ENCODE measurements at places on chromosomes 13 and 19.

DNA sequence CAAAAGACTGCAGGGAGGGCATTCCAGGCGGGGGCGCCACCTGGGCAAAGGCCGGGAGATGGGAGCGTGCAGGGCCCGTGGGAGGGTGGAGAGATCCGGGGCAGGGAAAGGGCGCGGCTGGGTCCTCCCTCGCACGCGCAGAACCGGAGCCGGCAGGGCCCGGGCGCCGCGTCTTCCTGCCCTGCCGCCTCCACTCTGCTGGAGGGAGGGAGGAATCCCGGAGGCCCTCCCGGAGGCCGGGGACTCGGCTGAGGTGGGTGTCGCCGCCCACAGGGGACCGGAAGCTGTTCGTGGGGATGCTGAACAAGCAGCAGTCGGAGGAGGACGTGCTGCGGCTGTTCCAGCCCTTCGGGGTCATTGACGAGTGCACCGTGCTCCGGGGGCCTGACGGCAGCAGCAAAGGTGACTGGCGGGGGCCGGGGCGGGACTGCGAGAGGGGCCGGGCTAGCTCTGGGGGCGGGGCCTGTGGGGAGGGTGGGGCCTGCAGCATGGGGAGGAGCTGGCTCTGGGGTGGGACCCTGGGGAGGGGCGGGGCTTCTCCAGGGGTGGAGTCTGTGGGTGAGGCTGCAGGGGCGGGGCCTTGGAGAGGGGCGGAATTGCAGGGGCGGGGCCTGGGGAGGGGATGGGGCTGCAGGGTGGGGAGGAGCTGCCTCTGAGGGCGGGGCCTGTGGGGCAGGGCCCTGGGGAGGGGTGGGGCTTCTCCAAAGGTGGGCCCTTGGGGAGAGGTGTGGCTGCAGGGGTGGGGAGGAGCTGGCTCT is 51.3 kb downstream of the CELF5 start:
- DNase-seq: peak; percentile 77

- DNase-seq: no peak
These were observed 60.6 kb downstream of the MRPL57 start for GRCh38 chr13:21237081-21237480.

GRCh38 chr19:7722231-7722651 is 9.7 kb downstream of the CLEC4G start:
- no peak for DNase-seq

GRCh38 chr13:112802802-112803195 is 113.0 kb downstream of the ATP11A start:
- no peak for DNase-seq

DNA sequence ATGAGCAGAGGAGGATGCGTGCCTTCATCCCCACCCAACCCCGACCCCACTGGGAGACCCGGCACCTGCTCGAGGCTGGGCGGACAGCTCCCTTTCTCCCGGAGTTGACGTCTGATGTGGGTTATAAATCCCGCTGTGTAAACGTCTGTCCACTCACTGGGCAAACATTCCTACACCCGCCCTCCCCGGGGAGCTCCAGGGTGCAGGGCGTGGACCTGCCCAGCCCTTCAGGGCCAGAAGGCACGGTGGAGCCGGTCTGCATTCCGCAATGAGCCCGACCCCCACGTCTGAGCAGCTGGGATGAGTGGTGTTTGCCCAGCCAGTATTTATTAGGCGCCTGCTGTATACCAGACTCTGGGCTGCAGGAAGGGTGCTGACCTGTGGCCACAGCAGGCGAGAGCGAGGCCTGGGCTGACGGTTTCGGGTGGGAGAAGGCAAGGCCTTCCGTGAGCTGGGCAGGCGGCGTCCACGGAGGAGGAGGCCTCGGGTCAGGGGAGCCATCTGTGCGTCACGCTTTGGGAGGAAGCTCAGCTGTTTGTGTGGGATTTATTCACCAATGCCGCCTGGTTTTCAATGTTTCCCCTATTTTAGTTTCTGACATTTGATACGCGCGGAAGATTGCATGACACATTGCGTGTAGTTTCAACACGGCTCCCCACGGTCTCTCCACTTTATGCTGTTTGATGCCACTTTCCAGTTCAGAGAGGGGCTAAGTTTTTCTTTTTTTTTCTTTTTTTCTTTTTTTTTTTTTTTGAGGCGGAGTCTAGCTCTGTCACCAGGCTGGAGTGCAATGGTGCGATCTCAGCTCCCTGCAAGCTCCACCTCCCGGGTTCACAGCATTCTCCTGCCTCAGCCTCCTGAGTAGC is 2.0 kb downstream of the MISP start:
- peak; percentile 77 for DNase-seq

DNA sequence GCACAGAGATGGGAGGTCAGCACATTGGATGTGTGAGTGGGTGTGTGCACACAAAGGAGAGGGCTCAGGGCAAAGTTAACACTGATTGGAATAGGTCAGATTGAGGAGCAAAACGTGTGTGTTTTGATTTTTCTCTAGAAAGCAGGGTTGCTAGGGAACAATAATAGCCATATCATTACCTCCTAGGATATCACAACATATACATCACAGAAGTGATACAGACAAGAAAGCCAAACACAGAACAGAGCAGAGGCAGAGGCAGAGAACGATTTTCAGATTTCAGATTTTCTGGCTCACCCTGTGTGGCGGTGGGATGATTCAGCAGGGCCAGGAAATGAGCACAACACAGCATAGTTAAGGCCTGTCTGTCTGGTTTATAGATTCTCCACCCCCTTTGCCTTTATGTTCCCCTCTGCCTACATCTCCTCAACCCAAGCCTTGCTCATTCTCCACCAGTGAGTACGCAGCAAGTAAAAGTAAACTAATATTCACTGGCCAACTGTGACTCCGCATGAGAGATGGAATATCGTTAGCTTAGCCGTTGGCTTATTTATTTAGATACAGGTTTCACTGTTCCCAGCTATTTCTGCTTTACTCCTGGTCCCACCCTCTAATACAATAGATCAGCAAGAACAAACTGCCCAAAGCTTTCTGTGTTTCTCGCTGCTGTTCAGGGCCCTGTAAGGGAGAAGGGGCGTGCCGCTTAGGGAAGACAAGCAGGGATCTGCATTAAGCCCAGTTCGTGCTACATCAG is 182.7 kb upstream of the TSC22D1 start:
- DNase-seq: peak; percentile 95

DNA sequence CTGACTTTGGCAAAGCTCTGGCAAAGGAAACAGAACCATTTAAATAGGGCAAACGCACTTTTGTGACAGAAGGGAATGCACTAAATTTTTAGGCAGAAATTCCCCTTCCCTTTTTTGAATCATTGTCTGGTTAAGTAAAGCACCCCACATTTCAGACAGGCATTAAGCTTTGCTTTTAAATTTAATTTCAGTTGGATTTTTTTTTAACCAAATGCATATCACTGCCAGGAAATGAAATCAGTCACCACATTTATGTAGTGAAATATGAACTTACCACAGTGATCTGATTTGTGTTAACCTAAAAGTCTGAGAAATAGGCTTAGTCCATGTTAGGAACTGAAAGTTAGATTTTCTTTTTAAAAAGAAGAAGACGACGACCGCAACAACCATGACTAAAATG is 10.8 kb downstream of the GPR183 start:
- peak; percentile 51 for DNase-seq

DNA sequence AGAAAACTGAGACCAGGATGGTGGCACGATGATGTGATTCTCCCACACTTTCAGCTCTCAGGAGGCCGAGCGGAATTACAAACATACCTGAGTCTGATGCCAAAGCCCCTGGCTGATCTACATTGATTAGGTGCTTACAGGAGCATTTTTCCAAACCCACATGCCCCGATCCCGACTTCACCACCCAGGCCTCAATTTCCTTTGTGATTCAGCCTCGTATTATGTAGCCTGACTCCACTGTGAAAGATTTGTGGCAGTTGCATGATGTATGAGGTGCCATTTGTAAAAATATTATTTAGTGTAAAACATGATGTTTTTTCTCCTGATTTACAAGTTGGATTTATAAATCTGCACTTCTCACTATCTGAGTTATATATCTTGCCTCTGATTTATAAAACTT is 118.0 kb downstream of the TSHZ3 start:
- peak; percentile 76 for DNase-seq

GRCh38 chr19:38445362-38445761 is 11.9 kb downstream of the RYR1 start:
- DNase-seq: no peak

DNA sequence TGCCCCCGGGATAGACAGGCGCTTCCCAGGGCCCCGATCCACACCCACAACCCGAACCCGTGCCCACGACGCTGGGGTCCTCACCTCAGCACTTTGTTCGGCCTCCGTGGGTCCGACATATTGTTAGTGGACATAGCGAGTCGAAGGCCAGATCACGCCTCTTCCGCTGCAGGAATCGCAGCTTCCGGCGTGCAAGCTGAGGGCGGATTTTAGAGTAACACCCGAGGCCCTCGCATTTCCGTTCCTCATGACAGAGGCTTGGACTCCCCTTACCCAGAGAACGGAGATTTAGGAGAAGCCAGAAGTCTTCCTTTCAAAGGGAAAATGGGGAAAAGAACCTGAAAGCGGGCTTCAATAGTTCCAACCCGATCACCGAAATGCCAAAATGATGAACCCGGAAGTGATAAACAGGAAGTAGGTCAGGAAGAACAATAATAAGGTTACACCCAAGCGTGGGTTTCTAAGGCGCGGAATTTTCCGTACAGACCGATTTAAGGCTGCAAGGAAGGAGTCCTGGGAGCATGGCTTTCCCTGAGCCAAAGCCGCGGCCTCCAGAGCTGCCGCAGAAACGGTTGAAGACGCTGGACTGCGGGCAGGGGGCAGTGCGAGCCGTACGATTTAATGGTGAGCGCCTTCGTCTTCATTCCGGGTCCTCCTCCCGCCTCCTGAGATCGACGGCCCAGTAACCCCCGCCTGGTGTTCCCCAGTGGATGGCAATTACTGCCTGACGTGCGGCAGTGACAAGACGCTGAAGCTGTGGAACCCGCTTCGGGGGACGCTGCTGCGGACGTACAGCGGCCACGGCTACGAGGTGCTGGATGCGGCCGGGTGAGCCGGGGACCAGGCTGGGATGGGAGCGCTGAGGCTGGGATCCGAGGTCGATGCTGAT is 2.9 kb downstream of the WDR83 start:
- peak; percentile 81 for DNase-seq
